ENCODE measurements at places on chromosomes 12 and 14.

GRCh38 chr12:52236386-52237050, 3.5 kb downstream of the KRT7 start:
- DNase-seq: no peak

DNA sequence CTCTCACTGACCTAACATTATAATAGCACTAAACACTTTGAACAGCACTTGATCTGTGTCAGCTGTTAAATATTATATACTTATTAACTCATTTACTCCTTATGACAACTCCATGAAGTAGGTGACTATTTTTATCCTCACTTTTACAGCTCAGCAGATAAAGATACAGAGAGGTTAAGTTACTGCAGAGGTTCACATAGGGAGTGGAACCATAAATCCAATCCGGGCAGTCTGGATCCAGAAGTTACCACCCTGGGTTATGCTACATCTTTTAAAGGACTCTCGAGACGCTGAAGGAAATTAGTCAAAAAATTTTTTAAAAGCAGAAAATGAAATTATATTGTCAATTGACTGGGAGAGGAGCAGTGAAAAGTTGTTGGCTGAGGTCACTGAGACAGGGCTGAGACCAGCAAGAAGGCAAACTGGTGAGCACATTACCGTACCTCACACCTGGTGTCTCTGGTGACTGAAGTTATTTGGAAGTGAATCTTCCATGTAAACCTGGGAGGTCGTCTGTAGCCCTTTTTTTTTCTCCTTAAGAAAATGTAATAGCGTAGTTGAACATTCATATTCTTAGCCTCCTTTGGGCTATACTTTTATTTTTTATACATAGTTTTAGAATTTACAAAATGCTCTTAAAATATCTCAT, 1.2 kb upstream of the RIMKLB start:
- no peak for DNase-seq

DNA sequence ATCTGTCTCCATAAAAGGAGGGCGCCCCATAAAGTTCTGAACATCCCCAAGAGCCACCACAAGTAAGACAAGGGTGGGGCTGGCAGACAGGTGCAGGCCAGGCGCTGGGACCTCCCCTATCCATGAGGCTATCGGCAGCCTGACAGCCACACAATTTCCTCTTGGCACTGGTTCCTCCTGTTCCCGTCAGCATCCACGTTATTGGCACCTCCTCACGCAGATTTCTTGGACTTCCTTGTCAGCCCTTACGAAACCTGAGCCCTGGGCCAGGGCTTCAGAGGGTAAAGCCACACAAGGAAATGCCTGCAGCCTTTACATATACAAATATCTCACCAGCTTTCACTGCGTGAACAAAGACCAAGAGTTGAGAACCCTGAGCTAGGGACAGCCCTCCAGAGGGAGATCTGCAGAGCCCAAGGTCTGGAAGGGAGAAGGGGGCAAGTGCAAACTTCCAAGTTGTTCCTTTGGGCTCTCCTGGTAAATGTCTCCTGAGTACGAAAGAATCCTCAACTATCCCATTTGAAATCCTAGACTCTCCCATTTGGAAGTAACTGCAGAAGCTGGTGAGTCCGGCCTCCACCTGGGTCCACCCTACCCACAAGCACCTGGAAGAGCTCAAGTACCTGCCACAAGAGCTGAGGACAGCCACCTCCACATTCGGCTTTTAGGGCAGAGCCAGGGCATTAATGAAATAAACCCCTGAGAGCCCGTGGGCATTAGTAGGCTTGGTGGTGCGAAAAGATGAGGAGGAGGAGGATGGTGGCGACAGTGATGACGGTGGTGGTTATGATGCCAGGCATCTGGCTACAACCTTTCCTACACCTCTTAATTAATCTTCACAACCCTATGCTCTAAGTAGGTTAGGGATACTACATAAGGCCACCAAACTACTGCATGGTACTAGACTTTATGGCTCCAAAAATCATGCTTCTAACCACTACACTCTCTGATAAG, 5.5 kb upstream of the TC2N start:
- DNase-seq: no peak

DNA sequence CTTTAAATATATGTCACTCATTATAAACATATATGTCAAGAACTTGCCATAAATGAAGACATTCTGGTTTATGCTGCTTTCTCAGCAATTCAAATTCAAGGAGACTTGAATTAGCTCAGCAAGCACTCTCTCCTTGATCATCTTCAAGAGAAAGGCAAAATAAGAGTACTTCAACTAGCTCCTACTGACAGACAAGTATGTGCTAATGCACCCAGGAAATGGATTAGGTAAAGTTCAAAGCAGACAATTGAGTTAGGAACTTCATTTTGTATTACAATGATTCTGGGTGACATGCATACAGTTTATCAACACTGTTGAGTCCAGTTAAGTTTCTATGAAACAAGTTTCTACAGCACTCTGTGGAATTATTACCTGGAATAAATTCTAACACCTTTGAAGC, 455.9 kb upstream of the USP15 start:
- DNase-seq: no peak

DNA sequence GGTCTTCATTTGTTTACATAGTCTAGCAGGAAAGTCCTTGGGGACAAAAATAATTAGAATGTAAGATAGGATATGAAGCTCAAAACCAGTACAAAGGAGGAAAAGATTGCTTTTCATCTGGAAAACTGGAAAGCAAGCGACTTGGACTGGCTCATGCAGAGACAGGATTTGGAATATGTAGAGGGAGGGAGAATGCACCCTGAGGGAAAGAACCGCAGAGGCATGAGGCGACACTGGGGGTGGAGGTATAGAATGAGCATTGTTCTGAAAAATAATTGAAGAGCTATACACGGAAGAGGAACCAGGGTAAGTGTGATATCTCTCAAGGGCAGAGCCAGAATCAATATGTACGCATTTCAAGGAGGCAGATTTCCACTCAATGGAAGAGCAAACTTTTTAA, 85.5 kb downstream of the PLEKHG3 start:
- DNase-seq: no peak

- no peak for DNase-seq
These were observed 19.4 kb downstream of the PLCZ1 start for GRCh38 chr12:18718462-18718861.

GRCh38 chr14:87815121-87815520, 177.9 kb downstream of the GALC start:
- DNase-seq: no peak

DNA sequence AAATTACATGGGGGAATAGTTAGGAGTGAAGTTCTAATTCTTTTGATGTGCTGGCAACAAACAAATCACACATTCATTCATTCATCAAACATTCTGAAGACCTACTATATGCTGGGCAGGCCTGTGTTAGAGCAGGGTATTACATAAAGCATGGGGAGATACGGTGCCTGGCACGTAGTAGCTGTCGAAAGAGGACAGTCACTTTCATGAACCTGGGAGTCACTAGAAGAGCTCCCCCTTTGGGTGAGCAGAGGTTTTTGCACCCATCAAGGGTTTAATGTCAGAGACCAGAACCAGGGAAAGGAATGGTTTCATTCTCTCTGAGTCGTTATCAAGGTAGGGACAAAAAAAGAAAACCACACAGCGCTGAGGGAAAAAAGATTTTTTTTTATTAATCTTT, 10.0 kb downstream of the LHX5 start:
- no peak for DNase-seq

- no peak for DNase-seq
These were observed 50.5 kb downstream of the CRY1 start for GRCh38 chr12:107042801-107043200.

All from stimulated activated CD4-positive, alpha-beta T cell treated with anti-CD3 and anti-CD28 coated beads, TNF-alpha, amount 100 ng/mL, for 24 hours (primary cell).